HS-5 (cell line): ENCODE measurements at places on chromosomes 3 and 15.

DNA sequence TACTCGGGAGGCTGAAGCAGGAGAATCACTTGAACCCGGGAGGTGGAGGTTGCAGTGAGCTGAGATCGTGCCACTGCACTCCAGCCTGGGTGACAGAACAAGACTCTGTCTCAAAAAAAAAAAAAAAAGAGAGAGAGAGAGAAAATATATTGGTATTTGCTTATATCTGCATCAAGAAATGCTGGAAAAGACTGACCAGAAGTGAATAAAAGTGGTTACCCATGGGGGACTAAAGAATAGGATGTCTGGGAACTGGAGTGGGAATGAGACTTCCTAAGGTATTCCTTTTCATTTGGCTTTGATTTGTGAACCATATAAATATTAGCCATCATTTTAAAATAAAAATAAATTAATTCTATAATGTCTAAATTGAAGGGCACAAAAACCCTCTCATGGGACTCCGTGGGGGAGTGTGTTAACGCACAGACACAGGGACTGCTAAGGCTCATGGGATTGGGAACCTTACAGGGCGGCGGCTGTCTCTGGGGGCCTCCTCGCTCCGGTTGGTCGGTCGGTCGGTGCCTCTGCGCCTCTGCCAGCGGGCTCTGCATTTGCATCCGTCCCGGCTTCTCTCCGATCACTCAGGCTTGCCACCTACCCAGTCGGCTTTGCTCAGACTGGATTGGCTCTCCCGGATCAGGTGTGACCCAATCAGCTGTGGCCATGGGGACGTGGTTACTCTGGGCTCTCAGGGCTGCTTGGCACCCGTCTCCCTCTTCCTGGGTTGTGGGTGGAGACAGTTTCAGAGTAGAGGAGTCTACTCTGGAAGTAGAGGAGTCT is 12.7 kb upstream of the TSPAN3 start:
- no peak for DNase-seq

GRCh38 chr3:100183608-100184125 is 69.4 kb upstream of the FILIP1L start:
- DNase-seq: no peak

DNA sequence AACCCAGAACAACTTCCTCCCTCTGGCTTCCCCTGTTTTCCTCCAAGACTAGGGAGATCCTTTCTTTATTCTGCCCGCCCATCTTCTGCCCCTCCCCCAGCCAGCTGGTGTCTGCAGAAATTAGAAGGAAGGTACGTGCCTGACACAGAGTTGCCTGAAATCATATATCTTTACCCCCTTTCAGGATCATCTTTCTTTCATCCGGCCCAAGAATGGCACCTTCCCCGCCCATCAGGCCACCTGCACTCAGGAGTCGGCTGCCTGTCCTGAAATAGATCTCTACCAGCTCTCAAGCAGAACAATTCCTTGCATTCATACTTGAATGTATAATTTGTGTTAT is 133.7 kb downstream of the VGLL4 start:
- no peak for DNase-seq

GRCh38 chr3:160169139-160169976 is 55.9 kb upstream of the C3orf80 start:
- peak; percentile 56 for DNase-seq

- no peak for DNase-seq
Observed at GRCh38 chr3:13569641-13570390, 20.9 kb downstream of the FBLN2 start.

- DNase-seq: no peak
Observed at GRCh38 chr15:42401544-42402454, 42.5 kb downstream of the CAPN3 start.

DNA sequence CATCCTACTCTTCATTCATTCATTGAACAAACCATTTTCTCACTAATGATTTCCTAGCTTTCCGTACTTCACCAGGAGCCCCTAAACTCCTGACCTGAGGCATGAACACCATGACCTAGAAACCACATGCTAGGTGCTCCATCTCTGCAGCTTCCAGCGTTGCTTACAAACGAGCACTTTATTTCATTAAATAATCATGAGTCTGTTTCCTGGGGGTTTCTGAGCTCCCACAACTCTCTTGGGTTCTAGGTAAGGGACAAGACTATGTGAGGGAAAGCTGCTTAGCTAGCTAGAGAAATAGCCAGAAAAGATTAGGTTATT is 1.3 kb downstream of the MAP2K1 start:
- no peak for DNase-seq

- peak; percentile 29 for DNase-seq
Observed at GRCh38 chr3:184417619-184418327, 37.9 kb downstream of the CHRD start.

DNA sequence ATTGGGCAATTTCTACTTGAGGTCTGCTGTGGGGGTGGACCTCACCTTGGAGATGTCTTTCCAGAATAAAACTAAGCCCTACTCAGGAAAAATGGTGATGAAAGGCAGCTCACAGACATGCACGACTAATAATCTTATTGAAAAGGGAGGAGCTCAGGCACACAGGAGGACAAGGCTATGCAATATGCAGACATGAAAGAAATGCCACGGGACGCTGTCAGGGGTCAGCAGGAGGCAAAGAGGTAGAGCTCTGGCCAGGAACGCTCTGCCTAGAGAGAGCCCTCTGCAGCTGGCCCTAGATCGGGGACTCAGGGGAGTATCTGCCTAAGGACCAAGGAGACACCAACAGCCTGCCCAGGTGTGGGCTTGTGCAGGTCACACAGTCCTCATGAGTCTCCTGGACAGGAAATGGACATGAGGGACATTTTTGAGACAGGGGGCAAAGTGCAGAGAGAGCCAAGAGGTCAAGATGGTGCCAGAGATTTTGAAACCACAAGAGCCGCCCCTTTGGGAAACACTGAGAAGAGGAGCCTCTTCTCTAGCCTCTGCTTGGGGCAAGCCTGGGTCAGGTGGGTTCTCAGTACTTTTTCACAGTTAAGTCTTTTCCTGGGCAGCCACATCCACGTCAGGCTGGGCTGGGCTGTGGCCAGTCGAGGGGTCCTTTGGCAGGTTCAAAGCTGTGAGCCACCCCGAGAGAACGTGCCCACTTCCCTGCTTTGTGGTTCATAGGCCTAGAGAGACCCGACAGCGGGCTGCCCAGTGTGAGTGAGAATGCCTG is 23.2 kb downstream of the EAF1 start:
- no peak for DNase-seq

GRCh38 chr15:69976366-69976994 is 121.2 kb downstream of the TLE3 start:
- DNase-seq: no peak

DNA sequence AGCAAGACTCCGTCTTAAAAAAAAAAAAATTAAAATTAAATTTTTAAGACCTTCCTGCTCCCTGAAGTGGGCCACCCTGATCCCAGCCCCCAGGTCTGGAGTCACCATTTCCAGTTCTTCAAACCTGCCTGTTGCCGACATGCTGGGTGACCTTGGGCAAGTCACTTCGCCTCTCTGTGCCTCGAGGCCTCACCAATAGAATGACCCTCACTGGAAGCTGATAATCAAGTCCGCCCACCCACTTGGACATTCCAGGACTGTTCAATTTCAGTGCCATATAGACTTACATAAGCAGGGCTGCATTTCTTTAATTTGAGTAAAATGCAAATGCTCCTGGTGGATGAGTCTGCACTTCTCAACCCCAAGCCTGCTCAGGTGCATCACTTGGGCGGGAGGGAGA is 39.3 kb upstream of the FURIN start:
- DNase-seq: no peak

DNA sequence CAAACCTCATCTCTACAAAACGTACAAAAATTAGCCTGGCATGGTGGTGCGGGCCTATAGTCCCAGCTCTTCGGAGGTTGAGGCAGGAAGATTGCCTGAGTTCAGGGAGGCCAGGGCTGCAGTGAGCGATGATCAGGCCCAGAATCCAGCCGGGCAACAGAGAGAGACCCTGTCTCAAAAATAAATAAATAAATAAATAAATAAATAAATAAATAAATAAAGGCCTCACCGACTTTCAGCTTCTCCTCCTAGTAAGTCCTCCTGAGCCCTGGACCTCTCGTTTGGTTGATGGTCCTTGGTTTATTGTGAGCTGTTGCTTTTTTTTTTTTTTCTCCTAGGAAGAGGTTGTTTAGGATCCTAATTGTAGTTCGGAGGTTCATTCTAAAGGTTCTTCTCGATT is 25.1 kb downstream of the WDR73 start:
- no peak for DNase-seq

DNA sequence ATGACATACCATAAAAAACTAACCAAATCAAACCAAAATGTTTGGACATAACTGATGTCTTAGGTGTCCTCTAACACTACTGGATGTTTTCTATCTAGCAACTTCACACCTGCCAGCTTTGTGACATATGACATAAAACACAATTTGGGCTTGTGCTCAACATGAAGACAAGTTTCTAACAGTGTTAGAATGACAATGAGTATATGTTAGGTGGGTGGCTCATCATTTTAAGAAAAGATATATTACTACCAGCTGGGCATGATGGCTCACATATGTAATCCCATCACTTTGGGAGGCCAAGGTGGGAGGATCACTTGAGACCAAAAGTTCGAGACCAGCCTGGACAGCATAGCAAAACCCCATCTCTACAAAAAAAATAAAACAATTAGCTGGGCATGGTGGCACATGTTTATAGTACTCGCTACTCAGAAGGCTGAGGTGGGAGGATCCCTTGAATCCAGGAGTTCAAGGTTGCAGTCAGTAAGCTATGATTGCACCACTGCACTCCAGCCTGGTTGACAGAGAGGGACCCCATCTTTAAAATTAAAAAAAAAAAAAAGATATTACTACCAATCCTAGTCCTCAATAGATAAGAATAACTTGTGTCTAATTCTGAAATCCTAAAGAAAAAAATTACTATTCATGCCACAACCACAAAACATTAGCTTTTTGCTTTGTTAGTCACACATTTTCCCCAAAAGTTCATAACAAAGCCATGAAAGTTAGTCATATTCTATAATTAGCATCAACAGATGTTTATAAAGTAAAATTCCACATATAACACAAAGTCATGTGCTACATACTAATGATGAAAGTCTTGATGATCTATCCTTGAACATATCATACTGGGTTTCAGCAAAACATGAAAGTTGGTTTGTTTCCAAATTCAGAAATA is 59.9 kb downstream of the LRRFIP2 start:
- DNase-seq: peak; percentile 84

DNA sequence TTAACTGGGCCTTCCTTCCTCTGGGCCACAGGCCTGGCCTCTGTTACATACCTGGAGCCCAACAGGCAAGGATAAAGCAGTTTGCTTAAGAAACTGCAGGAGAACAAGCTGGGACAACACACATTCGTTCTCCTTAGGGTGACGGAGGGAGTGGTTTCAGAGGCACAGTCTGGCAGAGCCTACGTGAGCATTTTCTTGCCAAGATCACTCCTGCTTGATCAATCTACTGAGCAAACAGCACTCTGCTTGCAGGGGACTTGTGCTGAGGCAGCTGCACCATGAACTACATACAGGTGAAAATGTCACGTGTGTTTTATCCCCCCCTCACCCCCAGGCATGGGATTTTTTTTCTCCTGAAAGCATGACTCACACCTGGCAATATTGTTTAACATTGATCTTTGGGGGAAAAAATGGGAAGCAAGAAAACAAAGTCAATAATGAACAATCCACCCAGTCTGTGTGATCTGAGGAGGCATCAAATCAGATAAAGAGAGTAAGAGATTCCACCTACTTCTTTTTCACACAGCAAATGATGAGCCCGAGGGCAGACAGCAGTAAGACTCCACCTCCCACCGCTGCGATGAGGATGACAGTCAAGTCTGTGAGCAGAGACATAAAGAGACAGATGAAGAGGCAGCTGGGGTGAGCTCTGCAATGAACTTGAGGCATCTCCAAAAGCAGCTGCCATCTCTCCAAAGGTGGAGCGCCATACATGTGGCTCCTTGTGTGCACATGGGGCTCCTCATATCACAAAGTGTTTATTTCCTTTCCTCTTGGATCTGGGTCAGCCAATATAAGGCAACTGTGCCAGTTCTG is 57.4 kb downstream of the CDCP1 start:
- DNase-seq: no peak

DNA sequence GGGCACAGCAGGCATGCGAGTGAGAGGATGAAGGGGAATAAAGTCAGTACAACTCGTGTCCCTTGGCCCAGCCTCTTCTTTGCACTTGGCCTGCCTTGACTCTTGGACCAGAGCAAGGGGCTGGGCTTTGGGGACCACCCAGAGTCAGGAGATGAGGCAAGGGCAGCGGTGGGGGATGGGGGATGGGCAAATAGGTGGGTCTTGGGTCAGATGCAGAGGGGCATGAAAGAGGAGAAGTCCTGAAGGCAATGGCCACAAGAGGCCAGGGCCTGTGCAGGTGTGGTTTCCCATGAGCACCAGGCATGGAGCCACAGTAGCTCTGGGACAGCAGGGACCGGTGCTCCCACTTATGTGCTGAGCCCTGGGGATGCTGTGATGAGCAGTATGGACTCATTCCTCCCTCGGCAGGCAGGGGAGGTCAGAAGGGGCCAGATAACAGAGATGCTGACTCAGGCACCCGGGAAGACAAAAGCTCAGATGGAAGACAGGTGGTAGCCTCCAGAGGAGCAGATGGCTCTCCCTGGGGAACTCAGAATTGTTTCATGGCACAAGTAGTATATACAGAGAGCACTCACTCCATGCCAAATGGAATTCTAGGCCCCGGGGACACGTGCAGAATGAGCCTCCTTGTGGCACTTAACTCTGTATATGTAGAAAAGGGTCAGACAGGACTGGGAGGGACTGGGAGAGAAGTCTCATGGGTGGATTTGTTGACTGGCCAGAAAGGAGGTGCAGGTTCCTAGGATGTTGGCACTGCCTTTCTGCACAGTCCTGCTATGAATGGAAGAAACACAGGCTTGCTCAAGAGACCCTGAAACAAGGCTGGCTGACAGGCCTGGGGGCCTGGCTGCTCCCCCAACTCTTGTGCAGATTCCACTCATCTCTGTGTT is 14.3 kb downstream of the ZBTB47 start:
- DNase-seq: no peak

- no peak for DNase-seq
Observed at GRCh38 chr3:8724108-8724752, 9.4 kb upstream of the CAV3 start.

DNA sequence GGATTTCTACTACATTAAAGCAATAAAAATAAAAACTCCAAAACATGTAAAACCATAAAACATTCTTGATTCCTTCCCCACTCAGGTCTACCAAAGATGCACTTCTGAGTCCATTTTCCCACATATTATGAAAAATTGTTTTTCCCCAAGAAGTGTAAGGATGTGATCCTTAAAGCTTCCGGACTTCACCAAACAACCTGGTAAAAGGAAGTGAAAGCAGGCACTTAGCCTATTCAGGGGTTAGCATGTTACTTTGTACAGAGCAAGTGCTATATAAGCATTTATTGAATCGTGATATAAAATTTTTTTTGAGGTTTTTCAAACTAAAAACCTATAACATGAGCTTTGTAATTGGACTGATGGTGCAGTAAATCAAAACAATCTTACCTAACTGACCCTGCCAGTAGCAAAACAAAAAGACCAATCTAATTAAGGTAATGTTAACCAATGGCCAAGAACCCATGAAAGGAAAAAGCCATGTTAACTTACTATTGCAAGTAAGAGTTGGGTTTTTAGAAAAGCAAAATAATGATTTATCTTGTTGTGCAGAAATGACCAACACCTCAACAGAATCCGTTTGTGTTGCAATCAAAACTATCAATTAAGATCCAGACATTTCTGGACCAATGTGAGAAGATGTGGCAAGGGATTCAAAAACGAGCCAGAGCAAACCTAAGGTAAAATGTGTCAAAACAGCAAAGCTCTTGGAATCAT is 1.8 kb downstream of the SETD2 start:
- DNase-seq: no peak

- DNase-seq: no peak
Observed at GRCh38 chr3:140500473-140500872, 177.4 kb upstream of the TRIM42 start.
